ENCODE measurements at places on chromosomes 6 and 20. TPM values are rescaled to one million over a fixed set of nuclear protein-coding genes. Genes with fewer than 3 reads are reported as not detected.

CST9 gene
- not detected for total RNA-seq

RBM24 gene
- 7.0 TPM for total RNA-seq

LRRC73 gene
- 0.62 TPM for total RNA-seq

TCFL5 gene
- total RNA-seq = 21.6 TPM

IRF4 gene
- total RNA-seq = under 0.01 TPM

GINS1 gene
- total RNA-seq = 6.0 TPM

EPHA7 gene
- 1.00 TPM for total RNA-seq

RIMS4 gene
- total RNA-seq = not detected

NTSR1 gene
- total RNA-seq = 3.1 TPM

FOXP4 gene
- total RNA-seq = 2.8 TPM

OOEP gene
- not detected for total RNA-seq
